ENCODE measurements at places on chromosomes 16 and 17.

DNA sequence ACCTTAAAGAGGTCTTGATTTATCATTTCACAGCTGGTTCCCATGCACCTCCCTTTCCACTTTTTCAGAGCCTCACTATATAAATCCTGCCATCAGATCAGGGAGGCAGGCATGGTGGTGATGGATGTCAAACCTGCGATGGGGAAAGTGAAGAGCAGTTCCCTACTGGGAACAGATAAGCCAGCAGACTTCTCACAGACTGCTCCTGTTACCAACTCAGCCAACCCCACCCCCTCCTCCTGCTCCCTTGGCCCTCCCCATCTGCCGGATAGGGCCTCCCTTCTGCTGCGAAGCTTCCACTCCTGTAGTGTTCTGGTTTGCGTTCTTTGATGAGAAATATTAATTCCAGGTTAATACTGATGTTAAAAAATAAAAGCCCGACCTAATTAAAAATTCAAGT, 232.1 kb downstream of the STX8 start:
- no peak for DNase-seq

- no peak for DNase-seq
Observed at GRCh38 chr16:21620592-21620991, 21.2 kb downstream of the METTL9 start.

GRCh38 chr17:36184023-36184765, 7.8 kb upstream of the TBC1D3B start:
- DNase-seq, result no peak

- DNase-seq, result no peak
Observed at GRCh38 chr17:81551458-81552243, 502 bp downstream of the FAAP100 start.

DNA sequence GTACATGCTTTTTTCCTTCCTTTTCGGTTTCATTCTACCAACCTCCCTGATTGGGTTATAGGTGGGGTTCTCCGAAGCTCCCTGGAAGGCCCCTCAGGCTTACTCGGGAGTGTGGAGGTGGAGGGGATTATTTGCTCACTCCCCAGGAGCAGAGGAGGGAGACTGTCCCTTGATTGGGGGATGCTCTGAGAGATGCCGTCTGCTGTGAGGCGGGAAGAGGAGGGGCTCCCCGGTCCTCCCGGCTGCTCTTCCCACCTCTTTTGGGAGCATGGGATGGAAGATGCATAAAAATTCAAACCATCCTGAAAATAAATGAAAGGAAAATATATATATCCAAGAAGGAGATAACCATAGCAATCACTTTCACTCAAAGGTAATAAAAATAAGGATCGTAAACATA, 16.1 kb upstream of the RPTOR start:
- no peak for DNase-seq

DNA sequence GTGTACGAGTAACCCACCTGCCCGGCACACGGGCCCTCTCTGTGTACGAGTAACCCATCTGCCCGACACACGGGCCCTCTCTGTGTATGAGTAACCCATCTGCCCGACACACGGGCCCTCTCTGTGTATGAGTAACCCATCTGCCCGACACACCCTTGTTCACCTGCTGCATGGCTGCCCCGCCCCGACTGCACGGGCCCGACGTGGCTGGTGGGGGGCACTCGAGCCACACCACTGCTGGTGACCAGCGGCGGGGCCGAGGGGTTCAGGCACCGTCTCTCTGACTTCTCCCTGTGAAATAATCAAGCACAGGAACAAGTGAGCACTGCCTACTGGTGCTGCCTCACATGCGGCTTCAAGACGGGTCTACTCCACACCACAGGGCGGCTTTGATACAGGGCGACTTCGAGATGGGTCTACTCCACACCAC, 22.1 kb downstream of the MAP1LC3B start:
- DNase-seq, result no peak

DNA sequence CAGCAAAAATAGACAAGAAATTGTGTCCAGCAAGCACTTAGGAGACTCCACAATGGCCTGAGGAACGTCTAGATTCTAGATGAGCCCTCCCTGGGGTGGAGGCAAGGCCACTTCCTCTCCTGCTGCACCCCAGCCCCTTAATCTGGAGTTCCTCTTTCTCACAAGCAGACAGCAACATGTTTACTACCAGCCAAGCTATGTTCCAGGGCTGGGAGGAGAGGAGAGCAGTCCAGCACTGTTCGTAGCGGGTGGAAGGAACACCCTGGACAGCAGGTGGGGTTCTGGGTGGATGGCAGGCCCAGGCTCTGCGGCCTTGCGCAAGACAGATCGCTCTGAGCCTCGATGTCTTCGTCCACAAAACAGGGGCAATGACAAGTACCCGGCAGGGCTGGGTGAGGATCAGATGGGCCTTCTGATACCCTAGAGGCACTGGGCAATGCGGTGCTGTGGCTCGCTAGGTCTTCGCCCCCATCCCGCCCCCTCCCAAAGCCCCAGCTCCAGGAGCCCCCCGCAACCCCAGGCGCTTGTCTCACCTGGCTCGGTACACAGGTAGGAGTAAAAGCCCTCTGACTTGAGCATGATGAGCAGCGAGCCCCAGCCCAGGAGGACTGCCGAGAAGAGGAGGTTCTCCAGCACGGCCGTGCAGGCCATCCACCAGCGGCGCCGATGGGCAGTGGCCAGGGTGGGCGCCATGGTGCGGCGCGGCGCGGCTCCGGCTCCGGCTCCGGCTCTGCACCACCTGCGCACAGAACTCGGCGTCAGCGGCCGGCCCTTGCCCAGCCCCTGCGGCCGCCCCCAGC, 1.3 kb downstream of the SLC43A2 start:
- DNase-seq, result no peak

DNA sequence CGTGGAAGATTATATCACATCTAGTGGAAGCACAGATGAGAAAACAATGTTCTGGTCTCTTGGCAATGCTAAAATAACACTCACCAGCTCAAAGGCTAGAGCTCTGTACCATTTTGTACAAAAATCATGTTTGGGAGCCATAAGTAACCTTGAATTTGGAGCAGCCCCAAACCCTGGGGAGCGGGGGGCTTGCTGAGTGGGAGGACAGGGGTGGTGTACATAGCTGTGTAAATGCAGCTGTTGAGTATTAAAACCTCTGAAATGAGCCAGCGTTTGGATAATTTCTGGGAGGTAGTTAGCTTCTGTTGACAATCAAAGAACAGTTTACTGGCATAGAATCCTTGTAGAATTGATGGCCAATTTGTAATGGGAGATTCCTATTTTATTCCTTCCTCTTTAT, 4.3 kb downstream of the MYH8 start:
- DNase-seq, result no peak

- DNase-seq, result no peak
Observed at GRCh38 chr16:49788986-49789385, 66.9 kb downstream of the ZNF423 start.

DNA sequence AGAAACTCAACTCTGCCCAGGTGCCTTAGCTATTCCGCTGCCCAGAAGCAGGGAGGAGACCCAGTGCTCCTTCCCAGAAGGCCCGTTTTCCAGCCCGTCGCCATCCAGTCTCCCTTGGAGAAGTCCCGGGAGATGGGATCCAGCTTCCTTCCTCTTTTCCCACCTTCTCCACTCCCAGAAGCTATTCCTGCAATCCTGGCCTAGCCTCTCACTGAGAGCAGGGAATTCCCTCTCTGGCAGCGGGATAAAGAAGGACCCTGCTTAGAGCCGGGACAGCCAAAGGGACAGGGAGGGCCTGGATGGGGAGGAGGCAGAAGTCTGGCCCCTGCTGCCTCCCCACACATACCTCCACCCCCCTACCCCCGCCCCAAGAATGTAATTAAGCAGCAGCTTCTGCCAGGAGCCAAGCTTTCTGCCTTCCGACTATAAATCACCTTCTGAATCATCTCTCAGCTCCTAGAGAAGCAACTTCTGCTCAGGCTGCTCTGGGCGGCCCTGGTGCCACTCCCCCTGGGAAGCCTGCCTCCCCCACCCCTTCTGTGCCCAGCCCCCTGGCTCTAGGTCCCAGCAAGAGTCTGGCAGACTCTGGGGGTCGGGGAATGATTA, 6.4 kb downstream of the WNT3 start:
- DNase-seq, result no peak

GRCh38 chr17:68239632-68240366, 8.0 kb upstream of the AMZ2 start:
- DNase-seq, result no peak

Measured in CD4-positive, alpha-beta T cell treated with Interleukin-4 for 1 hour (primary cell).